ENCODE measurements at places on chromosomes 7 and 10.

DNA sequence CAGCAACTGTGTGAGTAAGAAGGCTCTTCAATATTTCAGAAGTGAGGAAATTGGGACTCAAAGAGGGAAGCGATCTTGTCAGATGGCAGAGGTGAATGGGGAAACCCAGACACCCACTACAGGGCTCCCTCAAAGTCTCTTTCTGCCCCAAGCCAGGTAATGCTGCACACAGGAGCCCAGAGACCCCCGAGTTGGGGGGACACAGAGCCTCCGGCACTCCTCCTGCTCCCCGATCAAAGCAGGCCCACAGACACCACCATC is 139.4 kb downstream of the TNS3 start:
- no peak for DNase-seq

GRCh38 chr10:5748394-5748803 is 63.8 kb downstream of the TASOR2 start:
- no peak for DNase-seq

DNA sequence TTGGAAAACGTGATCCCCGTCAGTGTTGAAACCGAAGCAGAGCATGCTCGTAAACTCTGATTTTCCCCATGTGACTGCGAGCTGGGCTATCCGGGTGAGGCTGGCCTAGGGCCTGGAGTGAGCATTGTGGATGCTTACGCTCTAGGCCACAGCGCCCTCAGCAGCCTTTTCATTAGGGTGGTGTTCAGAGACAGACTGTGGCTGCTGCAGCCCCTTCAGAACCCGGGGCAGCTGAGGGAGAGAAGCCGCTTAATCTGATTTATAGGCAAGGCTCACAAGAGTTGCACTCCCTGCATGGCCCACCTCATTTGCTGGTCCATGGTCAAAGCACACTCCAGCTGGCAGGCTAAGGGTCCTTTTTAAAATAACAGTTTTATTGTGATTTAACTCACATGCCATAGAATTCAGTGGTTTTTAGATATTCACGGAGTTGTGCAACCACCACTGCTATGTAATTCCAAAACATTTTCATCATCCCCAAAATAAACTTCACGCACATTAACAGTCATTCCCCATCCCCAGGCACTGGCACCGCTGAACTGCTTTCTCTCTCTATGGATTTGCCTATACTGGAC is 72.5 kb downstream of the SYPL1 start:
- no peak for DNase-seq

- no peak for DNase-seq
These were observed 22.7 kb downstream of the AVPI1 start for GRCh38 chr10:97664282-97664850.

DNA sequence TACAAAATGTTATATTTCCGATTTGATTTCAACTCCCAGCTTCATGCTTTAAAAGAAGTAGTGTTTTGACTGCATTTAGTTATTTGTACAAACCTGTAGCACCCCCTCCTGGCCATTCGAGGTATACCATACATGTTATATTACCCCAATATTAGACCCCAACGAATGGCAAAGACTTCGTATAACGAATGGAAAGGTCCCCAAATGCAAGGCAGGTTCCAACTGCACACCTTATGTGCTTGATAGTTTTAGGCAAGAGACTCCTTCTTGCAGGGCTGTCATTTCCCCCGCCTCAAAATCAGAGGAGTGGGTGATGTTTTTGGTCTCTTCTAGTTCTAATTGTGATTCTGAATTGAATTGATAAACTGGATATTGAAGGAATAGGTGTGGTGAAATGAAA is 101.1 kb upstream of the TARP start:
- DNase-seq = no peak

DNA sequence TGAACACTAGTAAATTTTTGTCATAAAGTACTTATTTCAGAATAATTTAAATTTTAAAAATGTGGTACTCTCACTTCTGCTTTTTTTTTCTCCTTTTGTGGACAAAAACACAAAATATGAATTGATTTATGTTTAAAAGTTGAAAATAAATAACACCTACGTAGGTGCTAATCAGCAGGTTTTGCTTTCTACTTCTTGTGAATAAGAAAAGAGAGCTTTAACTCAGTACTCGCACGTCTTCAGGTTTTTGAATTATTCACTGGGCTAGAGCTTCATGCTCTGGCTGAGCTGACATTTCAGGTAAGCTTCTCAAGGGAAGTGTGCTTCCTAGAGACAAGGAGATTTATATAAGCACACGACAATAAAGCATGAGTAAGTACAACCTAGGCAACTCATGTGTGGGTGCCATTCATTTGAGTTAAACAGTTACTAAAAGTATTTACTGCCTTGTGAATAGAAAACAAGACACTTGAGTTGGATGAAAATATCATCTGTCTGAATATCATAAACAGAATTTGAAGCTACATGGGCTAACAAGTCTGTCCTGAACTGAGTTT is 190.0 kb upstream of the POT1 start:
- DNase-seq = no peak

DNA sequence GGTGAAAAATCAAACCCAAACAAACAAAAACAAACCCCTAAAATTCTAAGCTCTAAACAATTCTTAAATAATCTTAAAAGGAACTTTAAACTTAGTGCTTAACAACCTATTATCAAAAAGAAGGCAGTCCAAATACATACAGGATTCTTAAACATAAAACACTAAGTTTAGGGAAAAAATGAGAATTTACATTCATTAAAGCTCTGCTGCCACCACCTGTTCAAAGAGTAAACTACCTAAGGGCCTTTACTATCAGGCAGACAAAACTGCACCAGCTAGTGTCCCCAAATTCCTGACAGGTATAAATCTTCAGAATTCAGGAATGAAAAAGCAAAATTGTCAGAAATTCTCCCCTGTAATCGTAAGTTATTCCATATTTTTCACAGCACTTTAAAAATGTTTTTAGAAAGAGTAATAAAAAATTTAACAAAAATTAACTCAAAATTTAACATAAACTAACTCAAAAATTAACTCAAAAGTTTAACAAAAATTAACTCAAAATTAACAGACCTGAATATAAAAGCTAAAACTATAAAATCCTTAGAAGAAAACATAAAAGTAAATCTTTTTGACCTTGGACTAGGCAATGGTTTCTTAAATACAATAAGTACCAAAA is 55.1 kb downstream of the PDZD8 start:
- DNase-seq = no peak

DNA sequence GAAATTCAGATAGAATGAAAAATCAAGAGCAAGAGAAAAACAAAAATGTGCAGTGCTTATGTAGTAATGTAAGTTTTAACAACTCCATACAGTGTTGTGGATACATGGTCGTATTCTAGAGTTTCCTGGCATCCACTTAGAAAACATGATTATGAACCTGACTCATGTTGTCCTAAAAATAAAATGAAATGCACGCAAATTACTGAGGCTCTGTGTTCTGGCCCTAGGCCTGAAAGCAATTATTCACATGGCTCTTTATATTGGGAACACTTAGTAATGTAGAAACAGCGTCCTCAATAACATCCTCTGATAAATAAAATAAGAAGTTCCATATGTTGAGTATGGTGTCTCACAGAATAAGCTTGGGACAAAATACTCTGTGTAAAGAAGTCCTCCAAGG is 200.2 kb upstream of the SEMA3E start:
- DNase-seq = no peak

DNA sequence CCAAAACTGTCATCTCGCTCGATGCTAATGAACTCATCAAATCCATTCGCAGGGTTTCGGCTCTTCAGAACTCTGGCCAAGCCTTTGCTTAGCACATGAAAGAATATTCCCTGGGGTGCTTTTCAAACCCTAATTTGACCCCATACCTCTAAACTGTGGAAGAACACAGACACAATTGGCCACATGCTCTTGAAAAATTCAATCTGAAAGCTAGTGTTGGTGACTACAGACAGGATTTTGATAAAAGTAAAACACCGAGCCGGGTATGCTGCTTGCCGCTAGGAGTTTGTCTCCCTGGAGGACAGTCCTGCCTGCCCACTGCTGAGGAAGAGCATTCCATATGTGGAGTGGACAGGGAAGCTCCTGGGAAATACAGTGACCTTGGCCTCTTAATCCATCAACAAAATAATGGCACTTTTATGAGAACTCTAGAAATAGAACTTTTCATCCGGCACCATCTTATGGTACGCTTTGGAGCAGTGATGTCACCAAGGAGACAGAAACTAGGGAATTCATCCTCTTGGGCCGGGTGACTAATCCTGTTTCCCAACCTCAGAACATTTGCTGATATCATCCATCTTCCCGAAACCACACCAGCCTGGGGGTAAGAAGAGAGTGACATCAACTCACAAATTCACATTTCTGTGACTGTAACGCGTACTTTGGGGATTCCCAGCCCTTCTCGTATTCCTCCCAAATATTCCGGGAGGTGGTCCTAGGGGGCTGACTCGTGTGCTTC is 34.2 kb downstream of the MTURN start:
- peak; percentile 62 for DNase-seq

DNA sequence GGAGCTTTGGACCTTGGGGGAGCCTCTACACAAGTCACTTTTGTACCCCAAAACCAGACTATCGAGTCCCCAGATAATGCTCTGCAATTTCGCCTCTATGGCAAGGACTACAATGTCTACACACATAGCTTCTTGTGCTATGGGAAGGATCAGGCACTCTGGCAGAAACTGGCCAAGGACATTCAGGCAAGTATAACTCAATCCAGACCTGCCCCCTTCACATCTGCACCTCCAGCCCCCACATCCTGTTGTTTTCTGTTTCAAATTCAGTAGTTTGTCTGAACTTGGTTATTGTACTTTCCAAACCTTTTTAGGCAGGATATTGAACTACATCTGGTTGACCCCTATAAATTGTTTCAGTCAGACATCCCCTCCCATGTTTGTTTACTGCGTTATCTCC is 62.4 kb upstream of the CC2D2B start:
- DNase-seq = no peak

GRCh38 chr10:69703766-69704630 is 74.0 kb downstream of the FAM241B start:
- DNase-seq = peak; percentile 91

GRCh38 chr10:132645630-132646442 is 108.2 kb downstream of the INPP5A start:
- DNase-seq = no peak

DNA sequence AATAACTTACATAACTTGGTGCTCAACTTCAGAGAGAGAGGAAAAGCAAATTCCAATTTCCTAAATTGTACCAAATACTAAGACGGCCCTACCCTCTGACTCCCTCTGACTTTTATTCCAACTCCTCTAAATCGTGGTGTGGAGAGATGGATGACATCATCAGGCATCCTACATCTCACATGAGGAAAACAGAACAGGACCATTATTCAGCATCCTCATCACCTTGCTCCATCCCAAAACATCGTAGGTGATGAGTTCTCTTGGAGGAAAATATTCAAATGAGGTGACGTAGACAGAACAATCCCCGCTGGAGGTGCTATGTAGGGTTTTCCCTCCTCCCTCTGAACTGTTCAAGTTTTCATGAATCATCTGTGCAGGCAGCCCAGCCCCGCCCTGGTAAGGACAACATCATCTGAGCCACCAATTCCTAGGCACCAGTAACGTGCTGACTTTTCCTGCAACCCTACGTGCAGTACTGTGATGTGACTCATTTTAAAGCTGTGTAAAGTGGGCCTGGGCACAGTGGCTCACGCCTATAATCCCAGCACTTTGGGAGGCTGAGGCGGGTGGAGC is 167.2 kb downstream of the CALN1 start:
- no peak for DNase-seq

DNA sequence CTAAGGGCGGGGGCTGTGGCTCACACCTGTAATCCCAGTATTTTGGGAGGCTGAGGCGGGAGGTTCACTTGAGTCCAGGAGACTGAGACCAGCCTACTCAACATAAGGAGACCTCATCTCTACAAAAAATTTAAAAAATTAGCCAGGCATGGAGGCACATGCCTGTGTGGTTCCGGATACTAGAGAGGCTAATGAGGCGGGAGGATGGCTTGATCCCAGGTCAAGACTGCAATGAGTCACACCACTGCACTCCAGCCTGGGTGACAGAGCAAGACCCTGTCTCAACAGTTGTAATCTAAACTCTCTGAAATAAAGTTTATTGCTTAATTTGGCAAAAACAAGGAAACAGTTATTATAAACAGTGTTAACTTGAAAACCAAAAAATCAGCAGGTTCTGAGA is 123.3 kb downstream of the USP6NL start:
- DNase-seq = no peak

DNA sequence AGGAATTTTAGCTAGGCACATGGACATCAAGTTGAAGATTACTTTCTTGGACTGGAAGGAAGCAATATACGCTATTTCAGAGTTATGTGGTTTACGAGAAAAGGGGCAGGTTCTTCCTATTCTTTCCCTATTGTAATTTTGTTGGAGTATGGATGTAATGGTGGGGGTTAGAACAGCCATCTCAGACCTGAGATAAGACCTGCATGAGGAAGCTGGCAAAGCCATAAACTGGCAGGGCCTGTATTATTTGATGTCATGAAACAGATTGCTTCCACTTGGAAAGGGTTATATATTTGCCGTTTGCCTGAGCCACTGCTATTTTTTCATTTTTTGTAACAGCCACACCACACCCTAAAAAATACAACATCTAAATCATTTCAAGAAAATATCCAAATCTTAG is 220.5 kb upstream of the MAGI2 start:
- DNase-seq = no peak

DNA sequence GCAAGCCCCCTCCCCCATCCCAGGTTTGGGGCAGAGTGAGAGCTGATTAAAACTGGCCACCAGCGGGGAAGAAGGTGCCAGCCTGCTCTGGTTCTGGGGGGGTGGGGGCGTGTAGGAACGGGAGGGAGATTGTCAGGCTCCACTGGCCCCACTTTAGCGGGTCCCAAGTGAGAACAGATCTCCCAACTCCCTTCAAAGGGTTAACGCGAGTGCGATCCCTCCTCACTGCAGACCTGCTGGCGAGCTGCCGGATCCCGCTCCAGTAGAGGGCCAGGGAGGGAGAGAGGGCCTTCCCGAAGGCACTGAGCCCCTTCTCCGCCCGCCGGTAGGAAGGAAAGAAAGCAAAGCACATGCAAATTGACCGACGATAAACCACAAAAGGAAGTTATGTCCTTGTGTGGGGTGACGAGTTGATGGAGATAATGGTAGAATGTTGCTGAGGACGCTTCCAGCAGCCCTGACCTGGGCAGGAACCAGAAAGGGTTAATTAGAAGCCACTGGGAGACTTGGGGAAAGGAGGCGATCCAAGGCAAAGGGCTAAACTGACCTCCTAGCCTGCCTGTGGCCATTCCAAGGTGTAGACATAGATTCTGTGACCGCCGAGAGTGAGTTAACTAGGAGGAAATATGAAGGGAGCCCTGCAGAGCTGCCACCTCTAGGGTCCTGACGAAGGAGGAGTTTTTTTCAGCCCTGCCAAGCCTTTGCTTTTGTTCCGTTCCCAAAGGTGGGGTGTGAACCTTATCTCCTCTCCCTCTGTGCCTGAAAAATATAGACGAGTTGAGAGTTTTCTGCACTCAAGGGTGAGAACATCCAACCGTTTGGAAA is 1.5 kb downstream of the NRG3 start:
- no peak for DNase-seq

Data from non-pigmented ciliary epithelial cell (primary cell).